Left lung (tissue), 14 donors: ENCODE measurements at places on chromosomes 2 and 18. TPM values are rescaled to one million over a fixed set of nuclear protein-coding genes. Genes with fewer than 3 reads are reported as not detected.

KLHL14 gene
- 0.20 TPM for total RNA-seq

- no peak for DNase-seq
Observed at GRCh38 chr2:16148632-16149348, 208.4 kb downstream of the MYCN start.

- DNase-seq = no peak
Observed at GRCh38 chr2:47046271-47046670, 108.8 kb downstream of the STPG4 start.

DNA sequence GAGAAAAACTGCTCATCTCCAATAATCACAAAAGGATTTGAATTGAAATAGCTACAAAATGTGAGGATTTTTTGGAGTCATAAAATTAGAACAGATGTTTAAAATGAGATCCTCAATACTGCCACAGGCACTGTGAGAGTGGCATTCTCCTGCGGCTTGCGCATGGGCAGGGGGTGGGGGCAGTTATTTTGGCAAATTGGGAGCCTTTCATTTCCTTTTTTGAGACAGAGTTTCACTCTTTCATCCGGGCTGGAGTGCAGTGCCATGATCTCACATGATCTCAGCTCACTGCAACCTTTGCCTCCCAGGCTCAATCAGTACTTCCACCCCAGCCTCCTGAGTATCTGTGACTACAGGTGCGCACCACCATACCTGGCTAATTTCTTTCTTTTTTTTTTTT lies 42.4 kb downstream of the POMC start:
- no peak for DNase-seq

GRCh38 chr18:11055721-11056120 lies 93.6 kb downstream of the PIEZO2 start:
- DNase-seq = no peak

DNA sequence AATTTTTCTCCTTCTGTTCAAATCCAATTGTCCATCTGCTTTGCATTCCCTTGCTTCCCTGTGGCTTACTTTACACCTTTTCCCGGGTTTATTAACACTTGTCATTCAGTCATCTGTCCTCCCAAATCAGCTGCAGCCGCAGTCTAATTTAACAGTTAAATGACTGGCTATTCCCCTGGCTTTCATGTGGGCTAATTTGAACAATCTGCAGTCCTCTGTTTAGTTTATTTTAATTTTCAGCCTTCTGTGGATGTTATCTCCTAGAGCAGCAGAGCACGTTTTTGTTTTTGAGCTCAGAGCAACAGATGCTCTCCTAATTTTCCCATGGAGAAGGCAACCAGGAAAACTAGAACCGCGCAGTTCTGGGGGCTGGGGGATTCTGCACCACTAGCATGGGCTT lies 55.0 kb downstream of the MEP1B start:
- no peak for DNase-seq
